HTR-8/SVneo (cell line): ENCODE measurements at places on chromosomes 1 and 21.
A peak's percentile ranks its signal among the peaks of the same experiment; 100 is the strongest.

GRCh38 chr1:104402178-104402577, 652.5 kb downstream of the AMY1C start:
- DNase-seq, result no peak

- DNase-seq, result no peak
Observed at GRCh38 chr21:26583769-26584168, 10.7 kb upstream of the CYYR1 start.

DNA sequence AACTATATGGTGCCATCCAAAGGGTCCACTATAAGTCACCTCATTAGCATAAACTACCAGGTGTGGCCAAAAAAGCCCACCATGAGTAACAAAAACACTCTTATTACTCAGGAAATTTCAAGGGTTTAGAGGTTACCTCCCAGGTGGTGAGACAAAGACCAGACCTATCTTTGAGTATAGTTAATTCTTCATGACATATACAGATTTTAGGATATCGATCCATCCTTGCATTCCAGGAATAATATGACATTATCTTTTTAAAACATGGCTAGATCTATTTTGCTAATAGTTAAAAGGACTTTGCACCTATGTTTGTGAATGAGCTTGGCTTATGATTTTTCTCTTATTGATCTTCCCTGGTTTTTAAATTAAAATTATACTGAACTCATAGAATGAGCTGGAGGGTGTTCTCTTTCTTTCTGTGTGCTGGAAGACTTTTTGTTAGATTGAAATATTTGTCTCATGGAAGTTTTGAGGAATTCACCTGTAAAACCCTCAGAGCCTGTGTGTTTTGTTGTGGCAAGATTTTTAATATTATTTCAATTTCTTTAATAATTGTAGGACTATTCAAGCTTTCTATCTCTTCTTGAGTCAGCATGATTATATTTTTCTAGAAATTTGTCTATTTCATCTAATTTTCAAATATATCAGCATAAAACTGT, 138.7 kb upstream of the SLC45A1 start:
- no peak for DNase-seq

DNA sequence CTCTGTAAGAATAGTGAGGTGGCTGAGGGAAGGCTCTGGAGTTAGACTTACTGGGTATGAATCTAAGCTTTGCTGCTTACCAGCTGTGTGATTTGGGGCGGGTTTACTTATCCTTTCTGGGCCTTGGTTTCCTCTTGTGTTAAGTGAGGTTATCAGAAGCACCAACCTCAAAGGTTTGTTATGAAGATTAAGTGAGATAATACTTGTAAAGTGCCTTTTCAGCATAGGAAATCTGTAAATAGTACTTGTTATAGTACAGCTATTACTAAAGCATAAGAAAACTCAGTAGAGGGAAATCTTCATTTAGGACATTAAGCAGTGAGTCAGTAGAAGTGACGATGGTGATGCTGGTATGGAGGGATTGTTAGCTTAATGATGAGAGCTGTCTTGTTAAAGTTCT, 12.1 kb downstream of the HHAT start:
- DNase-seq, result no peak

DNA sequence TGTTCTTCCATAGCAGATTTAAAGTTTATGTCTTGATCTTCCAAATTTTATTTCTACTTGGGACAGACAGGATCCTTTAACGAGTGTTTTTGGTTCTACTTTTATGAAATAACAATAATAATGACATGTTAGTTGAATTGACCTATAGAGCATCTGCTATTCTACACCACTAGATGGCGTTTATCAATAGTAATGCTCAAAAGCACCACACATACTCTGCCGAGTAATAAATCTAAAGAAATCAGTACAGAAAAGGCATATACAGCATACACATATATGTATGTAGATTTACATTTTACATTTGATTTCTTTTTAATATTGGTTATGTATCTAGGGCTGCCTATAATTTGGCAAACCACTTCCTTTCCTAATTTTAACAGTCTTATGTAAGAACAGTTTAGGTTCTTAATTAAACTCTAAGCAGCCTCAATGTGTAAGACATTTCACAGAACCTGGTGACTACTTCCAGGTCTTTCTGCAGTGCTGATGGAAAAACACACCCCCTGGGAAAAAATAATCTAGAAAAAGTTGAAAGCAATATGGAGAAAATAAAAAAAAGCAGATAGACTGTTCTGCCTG, 5.9 kb upstream of the SIPA1L2 start:
- peak; percentile 52 for DNase-seq

- no peak for DNase-seq
Observed at GRCh38 chr21:45999581-46000181, 18.1 kb downstream of the COL6A1 start.

GRCh38 chr1:11616766-11617165, 37.5 kb downstream of the FBXO2 start:
- DNase-seq, result no peak

- no peak for DNase-seq
Observed at GRCh38 chr1:155079210-155079486, 511 bp downstream of the EFNA3 start.

GRCh38 chr1:29758781-29759499, 522.6 kb downstream of the PTPRU start:
- DNase-seq, result no peak

GRCh38 chr1:26890467-26890796, 349 bp upstream of the GPN2 start:
- DNase-seq, result no peak

DNA sequence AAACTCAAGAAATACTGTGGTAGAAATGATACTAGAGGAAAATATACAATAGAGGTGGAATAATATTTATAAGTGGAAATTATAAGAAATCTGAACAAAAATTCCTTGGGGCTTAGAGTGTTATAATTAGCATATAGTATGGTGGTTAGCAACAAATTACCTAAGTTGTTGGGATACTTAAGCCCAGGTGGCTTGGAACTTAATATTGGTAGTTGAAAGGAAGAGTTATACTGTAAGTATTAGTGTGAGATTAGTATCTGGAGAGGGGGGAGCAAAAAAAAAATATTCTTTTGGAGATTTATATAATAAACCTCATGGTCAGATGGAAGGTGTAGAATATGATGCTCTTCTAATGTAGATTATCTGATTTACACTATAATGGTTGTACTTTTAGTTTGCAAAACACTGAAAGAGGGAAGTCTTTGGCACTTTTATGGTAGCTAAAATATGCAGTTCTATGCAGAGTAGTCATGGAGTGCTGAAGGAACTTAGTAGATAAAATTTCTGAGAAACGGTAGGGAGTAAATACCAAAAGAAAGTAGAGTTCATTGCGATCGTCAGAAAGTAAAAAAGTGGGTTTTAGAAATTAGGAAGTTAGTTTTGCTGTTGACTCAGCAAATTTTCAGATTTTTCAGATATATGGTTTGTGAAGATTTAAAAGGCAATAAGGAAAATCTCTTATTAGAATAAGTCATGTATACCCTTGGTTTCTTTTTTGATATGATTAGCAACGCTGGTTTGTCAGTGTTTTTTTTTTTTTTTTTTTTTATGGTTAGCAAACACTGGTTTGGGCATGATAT, 45.7 kb downstream of the MTF2 start:
- DNase-seq, result no peak

GRCh38 chr1:4310396-4310923, 343.9 kb upstream of the AJAP1 start:
- no peak for DNase-seq

- no peak for DNase-seq
Observed at GRCh38 chr1:218570456-218570855, 225.3 kb downstream of the TGFB2 start.

GRCh38 chr1:223670458-223671159, 5.1 kb upstream of the CAPN8 start:
- peak; percentile 36 for DNase-seq

GRCh38 chr1:13662493-13662892, 37.5 kb upstream of the PRDM2 start:
- DNase-seq, result no peak

- DNase-seq, result no peak
Observed at GRCh38 chr1:45470306-45470798, 20.6 kb downstream of the TESK2 start.

DNA sequence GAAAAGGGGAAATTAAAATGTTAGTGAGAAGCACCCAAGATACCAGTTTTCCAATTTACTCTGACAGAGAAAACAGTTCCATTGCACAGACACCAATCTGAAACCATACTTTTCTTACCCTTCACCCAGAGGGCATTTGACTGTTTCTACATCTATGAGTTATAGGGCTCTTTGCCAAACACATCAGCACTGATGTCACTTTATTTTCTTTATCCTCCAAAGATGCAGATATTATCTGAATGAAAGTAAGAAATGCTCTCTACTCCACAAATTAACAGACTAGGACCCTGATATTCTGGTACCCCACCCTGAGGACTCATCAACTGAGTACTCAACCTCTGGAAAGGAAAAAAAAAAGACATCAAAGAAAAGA, 24.2 kb upstream of the PEX19 start:
- no peak for DNase-seq

DNA sequence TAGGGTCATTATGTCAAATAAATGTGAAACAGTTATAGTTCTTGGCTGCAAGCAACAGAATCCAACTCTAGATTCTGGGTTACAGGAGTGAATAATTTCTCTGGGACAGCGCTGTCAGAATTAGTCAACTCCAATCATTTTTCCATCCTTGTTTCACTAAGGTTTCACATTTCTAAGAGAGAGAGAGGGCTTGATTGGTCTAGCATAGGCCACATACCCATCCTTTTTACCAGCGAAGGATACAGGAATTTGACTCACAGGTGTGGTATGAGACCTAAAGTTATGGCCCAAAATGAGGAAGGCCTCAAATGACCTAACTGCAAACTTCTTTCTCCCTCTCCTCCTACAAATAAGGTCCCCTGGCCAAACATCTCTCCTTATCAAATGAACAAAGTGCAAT, 25.5 kb upstream of the RGS8 start:
- no peak for DNase-seq

DNA sequence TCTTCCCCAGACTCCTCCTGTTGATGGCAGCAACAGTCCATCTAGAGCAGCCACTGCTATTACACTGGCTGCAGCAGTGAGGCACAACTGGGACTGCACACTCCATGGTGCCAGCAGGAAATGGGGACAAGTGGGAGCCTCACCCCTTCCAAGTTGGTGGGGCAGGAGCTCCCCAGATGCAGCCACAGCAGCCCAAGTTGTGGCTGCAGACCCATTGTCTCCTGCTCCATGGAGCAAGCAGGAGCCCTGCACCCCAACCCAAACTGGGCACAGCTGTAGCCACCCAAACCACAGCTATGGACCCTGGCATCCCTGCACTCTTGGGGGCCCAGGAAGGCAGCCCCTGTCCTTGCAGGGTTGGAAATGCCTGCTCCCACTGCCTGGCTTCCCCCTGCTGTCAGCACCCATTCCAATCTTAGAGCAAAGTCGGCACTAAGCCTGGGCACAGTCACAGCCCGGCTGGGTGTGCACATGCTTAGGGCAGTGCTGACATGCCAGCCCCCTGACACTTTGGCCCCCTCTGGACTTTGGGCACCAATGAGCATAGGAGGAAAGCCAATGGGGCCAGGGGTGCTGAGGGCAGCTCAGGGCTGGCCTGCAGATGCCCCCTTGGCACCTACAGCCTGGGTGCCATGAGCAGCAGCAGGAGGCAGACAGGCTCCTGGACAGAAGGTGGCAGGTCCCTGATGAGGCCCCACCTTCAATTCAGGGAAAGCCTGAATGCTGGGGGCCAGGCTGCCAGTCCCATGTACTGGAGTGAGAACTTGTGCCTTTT, 44.0 kb downstream of the MATN1 start:
- no peak for DNase-seq

- no peak for DNase-seq
Observed at GRCh38 chr1:224783006-224783651, 146.3 kb upstream of the DNAH14 start.

DNA sequence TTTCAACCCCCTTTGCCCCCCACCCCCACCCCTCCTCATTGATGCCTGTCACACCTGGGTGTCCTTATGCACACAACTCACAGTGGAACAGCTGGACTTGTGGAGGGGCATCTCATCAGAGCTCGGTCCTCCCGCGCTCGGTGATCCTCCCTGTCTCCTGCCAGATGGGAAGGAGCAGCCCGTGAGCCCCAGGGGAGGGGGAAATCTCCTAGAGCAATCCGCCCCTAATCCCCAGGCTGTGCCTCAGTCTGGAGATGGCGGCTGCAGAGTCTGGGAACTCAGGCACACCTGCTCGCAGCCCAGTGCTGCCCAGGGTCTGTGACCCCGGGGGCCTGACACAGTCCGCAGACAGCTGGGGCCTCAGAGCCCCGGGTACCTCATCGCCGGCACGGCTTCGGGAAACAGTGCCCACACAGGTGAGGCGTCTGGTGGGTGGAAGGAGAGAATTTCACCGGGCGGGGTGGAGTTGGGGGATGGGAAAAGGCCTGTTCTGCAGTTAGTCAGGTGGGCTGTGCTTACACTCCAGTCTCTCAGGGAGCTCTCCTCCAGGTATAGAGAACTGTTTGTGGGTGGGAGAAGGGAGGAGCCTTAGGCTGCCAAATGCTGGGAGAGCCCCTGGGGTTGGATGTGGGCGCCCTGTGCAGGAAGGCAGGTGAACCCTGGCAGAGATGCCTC, 29.3 kb downstream of the TMCC2 start:
- DNase-seq, result no peak

- DNase-seq, result no peak
Observed at GRCh38 chr1:7967196-7967595, 5.7 kb downstream of the PARK7 start.

DNA sequence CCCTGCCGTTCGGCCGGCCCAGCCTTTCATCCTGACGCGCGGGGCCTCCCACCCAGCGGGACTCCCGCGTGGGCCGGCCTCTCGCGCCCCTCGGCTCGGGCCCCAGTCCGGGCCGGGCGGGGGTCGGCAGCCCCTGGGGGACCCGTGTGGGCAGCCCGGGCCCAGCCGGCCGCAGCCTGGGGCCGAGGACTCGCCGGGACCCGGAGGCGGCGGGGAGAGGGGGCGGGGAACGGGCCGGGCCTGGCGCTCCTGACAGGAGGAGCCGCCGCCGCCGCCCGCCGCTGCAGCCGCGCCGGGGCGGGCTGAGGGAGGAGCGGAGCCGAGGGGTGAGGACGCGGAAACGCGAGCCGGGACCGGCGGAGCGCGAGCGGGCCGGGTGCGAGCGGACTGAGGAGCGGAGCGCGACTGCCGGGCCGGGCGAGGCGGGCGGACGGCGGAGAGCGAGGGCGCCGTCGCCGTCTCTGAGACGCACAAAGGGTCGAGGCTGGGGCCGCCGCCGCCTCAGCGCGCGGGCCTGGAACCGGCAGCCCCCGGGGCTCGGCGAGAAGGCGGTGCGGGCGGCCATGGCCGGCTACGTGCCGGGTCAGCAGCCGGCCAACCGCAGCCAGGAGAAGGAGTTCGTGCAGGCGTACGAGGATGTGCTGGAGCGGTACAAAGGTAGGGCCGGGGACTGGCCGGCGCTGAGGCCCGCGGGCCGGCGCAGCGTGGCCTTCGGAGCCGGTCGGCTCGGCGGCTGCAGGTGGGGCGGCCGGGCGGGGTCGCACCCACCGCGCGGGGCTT, 79.1 kb downstream of the NDUFS5 start:
- DNase-seq, result no peak

DNA sequence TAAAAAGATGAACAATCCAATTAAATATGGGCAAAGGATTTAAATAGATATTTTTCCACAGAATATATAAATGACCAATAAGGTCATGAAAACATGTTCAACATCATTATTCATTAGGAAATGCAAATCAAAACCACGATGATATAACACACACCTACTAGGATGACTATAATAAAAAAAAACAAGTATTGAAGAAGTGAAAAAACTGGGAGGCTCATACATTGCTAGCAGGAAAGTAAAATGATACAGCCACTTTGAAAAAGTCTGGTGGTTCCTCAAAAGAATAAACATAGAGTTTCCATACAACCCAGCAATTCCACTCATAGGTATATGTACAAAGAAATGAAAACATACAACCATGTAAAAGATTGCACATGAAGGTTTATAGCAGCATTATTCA, 75.7 kb upstream of the RAB4A start:
- DNase-seq, result no peak

- DNase-seq, result no peak
Observed at GRCh38 chr1:64685217-64685616, 59.7 kb upstream of the RAVER2 start.
